ENCODE measurements at places on chromosomes 2 and 18.

- DNase-seq = no peak
Observed at GRCh38 chr2:45919160-45919650, 267.7 kb downstream of the PRKCE start.

- no peak for DNase-seq
Observed at GRCh38 chr2:27527182-27527581, 30.5 kb downstream of the GCKR start.

DNA sequence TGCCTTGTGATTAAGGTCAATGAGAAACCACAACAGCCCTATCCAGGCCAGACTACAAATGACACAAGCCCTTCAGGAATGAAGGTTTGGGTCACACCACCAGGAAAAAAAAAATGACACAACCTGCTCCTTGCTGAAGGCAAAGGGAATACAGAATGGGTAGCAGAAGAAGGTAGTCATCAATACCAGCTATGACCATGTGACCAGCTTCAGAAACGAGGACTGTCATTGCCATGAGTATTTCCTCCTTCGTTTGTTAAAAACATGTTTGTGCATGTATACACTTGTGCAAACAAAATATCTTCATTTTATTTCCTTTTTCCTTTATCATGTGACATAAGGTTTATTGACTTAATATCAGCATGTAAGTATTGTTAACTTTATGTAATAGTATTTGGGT, 226.6 kb downstream of the CDH19 start:
- no peak for DNase-seq

- DNase-seq = no peak
Observed at GRCh38 chr2:165905269-165905668, 48.3 kb downstream of the TTC21B start.

- no peak for DNase-seq
Observed at GRCh38 chr2:191836853-191837769, 9.8 kb downstream of the CAVIN2 start.

DNA sequence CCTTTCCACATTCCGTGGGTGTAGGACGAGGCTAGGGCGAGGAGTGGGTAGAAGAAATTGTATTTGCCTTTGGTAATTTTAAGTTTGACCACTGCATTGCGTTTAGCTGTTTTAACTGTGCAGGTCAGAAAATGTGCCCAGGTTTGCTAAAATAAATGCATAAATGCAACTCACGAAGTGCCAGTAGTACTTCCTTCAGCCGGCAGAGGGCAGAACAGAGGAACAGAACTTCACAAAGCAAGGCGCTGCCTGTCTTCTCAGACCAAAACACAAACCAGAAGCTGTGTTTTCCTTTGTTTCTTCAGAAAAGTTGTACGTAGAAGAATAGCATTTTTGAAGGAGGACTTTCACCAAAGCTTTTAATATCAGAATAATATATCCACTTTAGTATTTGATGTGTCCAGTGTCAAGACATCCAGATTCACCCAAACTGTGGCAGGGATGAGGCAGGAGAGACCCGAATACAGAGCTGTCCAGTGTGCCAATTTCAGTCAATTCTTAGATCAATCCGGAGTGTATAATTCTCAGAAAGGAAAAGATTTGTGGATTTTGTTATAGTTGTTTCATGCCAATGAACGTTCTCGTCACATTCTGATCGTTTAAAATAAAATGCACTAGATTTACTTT, 348.6 kb downstream of the DLGAP1 start:
- DNase-seq = peak; percentile 25

DNA sequence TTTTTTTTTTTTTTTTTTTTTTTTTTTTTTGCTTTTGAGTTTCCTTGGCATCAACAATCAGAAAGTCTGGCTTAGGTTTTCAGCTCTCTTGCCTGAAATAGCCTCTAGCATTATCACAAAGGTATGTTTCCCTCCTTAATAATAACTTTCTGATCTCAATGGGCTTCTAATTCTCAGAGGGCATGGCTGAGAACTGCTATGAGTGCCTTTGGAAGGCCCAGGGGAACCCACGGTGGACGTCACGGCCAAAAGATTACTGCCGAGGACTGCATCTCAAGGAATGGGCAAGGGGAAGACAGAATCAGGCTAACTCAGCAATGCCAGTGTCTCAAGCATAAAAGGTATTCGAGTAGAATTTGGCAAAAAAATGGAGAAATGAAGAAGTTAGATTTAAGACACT, 73.2 kb upstream of the SLC14A2 start:
- no peak for DNase-seq

DNA sequence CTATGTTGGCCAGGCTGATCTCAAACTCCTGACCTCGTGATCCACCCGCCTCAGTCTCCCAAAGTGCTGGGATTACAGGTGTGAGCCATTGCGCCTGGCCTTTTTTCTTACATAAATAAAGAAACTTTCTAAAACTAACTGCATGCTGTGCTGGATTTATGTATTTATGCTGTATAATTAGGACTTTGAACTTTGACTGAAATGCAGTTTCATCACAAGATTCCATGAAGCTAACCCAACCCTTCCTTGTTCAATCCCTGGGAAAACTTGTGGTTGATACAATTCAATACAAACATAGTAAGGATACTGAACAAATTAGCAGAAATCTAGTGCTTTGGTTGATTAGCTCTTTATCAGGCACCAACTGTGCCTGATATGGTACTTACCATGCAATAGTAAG, 20.9 kb upstream of the SLC35F5 start:
- DNase-seq = no peak

- DNase-seq = no peak
Observed at GRCh38 chr2:59887366-59887765, 666.1 kb downstream of the BCL11A start.

- no peak for DNase-seq
Observed at GRCh38 chr18:48852794-48853193, 98.0 kb downstream of the SMAD7 start.

DNA sequence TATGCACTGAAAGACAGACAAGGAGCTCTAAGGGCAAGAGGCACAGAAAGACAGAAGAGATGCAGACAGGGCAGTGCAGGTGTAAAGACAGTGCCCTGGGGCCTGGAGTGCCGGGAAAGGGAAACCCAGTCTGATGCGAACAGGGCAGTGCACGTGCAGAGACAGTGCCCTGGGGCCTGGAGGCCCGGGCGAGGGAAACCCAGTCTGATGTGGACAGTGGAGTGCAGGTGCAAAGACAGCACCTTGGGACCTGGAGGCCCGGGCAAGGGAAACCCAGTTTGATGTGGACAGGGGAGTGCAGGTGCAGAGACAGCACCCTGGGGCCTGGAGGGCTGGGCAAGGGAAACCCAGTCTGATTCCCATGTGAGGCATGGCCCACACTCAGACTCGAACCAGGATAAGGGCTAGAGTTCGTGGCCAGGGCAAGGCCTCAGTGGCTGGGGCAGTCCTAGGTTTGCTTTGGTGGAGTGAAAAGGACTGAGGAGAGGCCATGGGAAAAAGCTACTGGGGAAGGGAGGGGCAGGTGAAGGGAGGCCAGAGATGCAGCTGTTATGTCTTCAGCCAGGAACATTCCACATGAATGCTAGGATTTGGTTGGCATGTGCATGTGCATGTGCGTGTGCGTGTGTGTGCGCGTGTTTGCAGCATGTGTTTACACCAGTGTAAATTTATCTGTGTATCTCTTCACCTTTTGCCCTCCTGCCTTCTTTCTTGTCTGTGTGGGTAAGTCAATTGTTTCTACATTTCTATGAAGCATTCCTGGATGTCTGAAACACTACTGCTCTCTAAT, 39.1 kb upstream of the DNMT3A start:
- DNase-seq = no peak

DNA sequence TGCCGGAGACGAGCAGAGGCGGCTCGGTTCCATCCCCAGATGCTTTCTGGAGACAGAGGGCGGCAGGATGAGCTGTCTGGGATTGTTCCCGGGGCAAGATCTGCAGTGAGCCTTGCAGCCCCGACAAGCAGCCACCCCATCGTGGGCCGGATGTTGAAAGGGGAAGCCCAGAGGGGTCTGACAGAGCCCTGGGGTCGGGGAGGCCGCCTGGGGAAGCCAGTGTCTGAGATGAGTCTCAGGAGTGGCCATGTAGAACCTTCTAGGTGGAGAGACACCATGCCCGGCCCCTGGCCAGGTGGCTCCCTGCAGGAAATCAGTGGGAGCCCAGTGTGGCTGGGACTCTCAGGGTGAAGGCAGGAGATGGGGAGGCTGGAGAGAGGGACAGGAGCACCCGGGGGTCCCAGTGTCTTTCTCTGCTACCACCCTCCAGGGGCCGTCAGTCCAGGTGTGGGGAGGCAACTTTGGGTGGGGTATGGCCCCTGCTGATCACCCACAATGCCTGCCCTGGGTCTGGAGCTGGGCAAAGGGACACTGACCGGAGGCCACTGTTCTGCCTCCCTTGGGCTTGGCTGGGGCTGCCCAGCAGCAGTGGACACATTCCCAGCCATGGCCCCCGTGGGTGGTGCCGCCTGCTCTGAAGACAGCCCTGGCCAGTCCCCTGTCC, 128.3 kb upstream of the HS6ST1 start:
- DNase-seq = no peak

DNA sequence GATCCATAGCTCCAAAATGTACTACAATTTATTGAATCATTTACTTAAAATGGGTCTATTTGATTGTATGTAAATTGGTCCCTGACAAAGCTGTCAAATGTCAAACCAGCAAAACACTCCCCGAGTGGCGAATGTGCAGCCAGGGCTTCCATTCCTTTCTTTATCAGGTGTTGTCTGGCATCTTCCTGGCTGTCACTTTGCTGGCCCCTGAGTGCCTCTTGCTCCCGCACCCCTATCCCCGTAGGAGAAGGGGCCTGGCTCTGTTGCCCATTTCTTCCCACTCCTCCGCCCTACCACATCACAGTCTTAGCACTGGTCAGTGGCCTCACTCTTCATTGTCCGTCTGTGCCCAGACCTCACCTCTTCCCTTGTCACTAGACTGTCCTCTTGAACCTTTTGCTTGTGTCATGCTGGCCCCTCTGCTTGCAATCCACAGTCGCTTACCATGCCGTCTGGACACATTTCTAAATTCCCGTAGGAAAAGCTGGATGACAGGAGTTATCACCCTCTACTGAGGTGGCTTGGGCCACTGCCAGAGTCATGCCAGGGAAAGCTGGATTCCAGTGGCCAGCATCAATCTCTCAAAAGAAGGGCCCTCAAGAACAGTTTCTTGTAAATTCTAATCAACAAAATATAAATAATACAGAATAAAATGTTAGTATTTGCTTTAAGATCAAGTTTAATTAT, 15.4 kb downstream of the UBE2F start:
- DNase-seq = no peak

DNA sequence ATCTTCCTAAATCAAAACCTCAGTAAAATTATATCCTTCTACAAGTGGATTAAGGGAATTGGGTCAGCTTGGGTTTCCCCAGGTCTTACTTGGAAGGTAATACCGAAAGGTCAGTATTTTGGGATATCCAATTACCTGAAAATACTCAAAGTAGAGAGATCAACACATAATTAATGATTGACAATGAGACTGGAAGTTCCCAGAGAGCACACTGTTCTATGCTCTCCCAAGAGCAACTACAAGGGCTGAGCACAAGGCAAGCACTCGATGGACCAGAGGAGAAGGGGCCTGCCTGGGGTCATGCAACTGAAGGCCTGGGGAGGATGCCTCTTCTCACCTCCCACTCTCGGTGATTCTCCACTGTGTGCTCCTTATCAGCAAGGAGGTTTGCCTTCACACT, 159.2 kb upstream of the ACAA2 start:
- no peak for DNase-seq

DNA sequence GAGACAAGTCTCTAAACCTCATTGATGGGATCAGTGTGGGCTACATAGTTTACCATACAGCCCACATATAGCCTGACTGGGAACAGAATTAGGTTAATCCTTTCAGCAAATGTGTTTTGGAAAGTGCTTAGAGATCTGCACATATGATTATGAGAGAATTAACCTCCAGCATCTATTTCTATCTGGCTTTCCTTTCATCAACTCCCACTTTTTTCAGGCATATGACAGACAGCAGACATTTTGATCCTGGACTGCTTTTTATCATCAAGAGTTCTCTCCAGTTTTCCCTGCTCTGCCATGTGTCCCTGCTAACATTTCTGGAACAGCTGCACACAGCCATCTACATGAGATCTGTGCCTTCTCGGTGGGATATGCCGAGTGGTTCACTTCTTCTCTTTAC, 139.5 kb upstream of the LRP1B start:
- no peak for DNase-seq

DNA sequence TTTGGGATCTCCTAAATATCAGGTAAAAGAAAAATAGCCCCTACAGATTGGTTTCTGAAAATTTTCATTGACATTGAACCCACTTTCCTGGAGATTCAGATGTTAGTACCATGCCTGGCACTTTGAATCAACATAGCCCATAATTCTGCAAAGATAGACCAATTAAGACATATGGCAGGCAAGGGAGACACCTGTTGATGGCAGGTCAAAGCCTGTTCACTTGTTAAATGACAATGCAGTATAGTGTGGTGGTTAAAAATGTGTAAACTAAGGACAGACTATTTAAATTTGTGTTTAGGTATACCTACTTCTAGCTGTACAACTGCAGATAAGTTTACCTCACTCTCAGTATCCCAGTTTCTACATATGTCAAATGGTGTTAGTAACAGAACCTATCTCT, 178.1 kb upstream of the MMADHC start:
- no peak for DNase-seq

DNA sequence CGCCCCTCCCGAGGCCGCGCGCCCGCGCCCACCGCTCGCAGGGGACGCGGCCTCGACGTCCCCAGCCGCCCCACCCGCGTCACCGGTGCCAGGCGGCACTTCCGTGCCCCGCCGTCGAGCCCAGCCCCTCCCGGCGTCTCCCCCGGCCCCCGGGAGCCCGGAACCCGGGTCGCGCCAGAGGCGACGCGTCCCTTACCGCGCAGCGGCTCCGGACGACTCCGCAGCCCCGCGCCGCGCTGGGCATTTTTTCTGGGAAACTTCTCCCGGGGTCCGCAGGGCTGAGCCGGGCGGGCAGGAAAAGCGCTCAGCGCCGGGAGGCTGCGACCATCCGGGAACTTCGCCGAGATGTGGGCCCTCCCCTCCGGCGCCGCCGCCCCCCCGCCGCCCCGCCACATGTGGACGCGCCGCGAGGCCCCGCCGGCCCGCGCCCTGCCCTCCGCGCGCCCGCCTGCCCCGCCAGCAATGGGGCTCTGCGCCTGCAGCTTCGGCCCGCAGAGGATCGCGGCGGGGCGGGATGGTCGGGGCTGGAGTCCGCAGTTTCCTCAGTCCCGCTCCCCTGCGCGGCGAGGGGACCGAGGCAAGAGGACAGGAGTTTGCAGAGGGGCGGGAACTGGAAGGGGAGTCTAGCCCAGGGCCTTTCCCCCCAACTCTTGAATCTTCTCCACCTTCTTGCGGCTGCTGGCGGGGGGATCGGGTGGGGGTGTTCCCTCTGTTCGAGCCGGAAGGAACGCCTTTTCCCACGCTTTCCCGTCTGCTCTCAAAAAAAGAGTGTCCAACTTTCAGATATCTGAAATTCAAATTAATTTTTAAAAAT, 81.5 kb downstream of the CHRNA1 start:
- DNase-seq = peak; percentile 42
